ENCODE measurements at places on chromosomes 1 and 21. TPM values are rescaled to one million over a fixed set of nuclear protein-coding genes. Genes with fewer than 3 reads are reported as not detected.
A peak's percentile ranks its signal among the peaks of the same experiment; 100 is the strongest.

NLRP3 gene
- 0.40 TPM for total RNA-seq

GRCh38 chr1:39491146-39491921, at the start of gene BMP8A:
TSS of gene BMP8A (plus strand) at chr1:39491636. CDS start at chr1:39491992, 356 bp downstream.
- peak; percentile 61 for DNase-seq

GRCh38 chr1:109717729-109718128, 5.7 kb downstream of the GSTM5 start:
- no peak for DNase-seq

- no peak for DNase-seq
Measured at GRCh38 chr1:33182401-33182841, 578 bp upstream of the TRIM62 start.

DNA sequence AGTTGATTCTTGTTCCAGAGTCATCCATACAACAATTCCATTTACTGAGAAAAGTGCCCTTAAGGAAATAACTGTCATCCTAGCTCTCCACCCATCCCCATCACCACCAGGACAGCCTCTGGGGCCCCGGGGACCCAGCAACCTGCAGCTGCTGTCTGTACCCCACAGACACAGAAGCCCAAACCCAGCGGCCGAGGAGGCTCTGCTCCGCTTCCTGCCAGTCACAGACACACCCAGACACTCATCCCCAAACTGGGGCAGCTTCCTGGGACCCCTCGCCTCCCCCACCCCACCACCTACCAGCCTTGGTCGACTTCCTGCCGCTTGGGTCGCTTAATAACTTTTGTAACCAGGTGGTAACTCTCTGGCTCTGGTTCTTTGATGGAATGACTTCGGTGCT, 121.6 kb upstream of the SLC25A33 start:
- no peak for DNase-seq

GIPC2 gene
- total RNA-seq: not detected

GRCh38 chr1:216332003-216332402, 91.2 kb downstream of the USH2A start:
- DNase-seq: no peak

All from PC-3 (cell line).